ENCODE measurements at places on chromosomes 5 and 9.

GRCh38 chr9:131094622-131095021 lies 1.7 kb upstream of the AIF1L start:
- no peak for DNase-seq

GRCh38 chr9:72445306-72445995 lies 76.0 kb upstream of the TMC1 start:
- DNase-seq, result no peak

GRCh38 chr5:78628270-78628992 lies 20.1 kb downstream of the LHFPL2 start:
- no peak for DNase-seq

- DNase-seq, result peak; percentile 60
Measured at GRCh38 chr9:27726244-27727081, 153.2 kb upstream of the C9orf72 start.

DNA sequence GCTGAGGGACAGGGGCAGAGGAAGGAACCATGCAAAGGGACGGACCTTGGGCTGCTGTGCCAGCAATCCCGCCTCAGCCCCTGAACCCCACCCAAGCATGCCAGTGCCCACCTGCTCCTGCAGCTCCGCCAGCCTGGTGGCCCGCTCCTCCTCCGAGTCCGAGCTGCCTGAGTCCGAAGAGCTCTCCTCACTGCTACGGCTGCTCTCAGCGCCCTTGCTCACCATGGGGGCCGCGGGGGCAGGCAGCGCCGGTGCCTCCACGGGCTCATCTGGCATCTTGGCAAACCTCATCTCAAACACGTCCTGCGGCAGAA lies 16.3 kb downstream of the BRD3OS start:
- no peak for DNase-seq

- DNase-seq, result no peak
Measured at GRCh38 chr5:156914371-156914737, 48.7 kb downstream of the TIMD4 start.
